ENCODE measurements at places on chromosomes 13 and 19.

GRCh38 chr13:85148009-85148408 lies 651.2 kb downstream of the SLITRK6 start:
- no peak for DNase-seq

DNA sequence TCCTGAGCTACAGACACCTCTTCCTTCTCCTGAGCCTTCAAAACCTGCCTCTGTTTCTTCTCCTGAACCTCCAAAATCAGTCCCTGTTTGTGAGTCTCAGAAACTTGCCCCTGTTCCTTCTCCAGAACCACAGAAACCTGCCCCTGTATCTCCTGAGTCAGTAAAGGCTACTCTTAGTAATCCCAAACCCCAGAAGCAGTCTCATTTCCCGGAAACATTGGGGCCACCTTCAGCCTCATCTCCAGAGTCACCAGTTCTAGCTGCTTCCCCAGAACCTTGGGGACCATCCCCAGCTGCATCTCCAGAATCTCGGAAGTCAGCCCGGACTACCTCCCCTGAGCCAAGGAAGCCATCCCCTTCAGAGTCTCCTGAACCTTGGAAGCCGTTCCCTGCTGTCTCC lies 10.0 kb downstream of the CHAMP1 start:
- no peak for DNase-seq

DNA sequence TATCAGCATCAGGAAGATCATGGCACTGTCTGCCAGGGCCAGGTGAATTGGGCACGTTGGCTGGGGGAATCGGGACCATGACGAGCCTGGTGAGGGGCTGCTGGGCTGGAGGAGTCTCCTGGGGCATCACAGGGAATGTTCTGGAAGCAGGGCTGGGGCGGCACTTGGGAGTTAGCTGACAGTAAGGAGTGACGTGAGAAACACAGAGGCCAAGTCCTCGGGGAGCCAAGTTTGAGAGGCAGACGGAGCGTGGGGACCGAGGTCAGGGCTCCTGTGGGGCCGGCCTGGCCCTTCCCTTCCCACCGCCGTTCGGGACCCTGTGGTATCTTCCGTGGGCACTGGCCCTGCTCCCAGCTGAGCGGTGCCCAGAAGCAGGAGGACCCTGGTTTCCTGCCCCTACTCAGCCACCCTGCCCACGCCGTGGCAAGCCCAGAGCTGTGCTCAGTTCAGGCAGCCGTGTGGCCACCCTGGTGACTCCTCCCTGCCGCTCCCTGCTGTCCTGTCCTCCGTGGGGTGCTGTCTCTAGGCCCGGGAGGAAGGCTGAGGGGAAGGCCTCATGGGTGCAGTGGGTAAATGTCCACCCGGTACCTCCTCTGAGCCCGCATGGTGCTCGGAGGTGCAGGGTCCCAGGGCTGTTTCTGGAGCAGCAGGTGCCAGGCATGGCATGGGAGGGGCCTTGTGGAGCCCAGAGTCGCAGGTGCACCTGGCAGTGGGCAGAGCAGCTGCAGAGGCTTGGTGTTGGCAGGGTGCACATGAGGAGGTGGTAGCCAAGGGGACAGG lies 25.2 kb downstream of the CRTC1 start:
- DNase-seq, result no peak

DNA sequence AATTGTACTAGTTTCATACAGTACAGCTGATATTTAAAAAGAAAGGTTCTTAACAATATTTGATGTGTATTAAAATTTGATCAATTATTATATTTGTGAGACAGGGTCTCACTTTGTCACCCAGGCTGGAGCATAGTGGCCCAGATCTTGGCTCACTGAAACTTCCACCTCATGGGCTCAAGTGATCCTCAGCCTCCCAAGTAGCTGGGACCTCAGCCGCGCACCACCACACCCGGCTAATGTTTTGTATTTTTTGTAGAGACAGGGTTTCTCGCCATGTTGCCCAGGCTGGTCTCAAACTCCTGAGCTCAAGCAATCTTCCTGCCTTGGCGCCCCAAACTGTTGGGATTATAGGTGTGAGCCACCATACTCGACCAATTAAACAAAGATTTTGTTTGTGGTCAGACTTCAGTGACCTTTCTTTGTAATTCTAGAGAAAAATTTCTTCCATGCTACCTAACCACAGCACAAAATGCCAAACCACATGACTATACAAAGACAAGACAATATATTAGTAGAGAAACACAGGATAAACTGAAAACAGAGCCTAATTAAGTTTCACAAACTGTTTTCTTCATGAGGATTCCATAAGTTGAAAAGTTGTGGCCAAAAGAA lies 59.6 kb downstream of the RBM26 start:
- DNase-seq, result no peak

DNA sequence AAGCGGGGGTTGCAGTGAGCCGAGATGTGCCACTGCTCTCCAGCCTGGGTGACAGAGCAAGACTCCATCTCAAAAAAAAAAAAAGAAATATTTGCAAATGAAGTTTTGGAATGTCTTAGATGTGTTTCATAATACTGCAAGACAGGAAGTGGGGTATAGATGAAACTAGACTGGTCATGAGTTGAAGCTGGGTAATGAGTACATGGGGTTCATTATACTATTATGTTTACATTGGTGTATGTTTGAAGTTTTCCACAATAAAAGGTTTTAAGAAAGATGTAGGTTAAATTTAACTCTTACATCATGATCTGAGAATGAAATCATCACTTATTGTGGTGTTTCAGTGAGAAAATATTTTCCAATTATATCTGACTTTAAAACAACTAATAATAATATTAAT lies 19.0 kb downstream of the FNDC3A start:
- DNase-seq, result no peak

DNA sequence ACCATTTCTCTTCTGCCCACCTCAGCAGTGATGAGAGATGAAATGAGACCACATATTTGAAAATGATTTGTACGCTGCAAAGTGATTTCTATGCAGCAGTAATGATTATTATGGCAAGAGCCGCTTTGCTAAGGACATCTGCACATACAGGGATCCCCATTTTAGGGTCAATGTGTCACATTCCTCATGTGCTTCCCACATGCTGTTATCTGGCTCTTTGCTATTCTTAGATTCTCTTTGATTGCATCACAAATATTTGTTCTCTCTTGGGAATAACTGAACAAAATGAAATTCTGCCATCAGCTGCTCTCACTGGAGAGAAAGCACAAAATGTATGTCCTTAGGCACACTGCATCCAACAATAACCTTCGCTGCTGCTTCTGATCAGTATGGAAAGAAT lies 209.5 kb upstream of the IPO5 start:
- no peak for DNase-seq

GRCh38 chr19:55654323-55654867 lies 440 bp upstream of the U2AF2 start:
- DNase-seq, result peak; percentile 99

GRCh38 chr19:57759096-57759495 lies 10.4 kb upstream of the ZNF586 start:
- no peak for DNase-seq

DNA sequence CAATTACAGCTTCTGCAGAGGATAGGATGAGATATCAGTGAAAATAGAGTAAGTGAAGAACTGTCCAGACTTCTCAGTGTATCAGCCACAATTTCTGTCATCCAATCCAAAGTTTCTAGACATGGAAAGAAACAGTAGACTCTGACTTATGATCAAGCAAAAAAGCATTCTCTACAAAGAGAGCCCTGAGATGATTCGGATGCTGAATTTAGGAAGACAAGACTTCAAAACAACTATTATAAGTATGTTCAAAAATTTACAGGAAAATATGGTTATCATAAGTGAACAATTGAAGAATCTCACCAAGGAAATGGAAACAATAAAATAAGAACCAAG lies 238.2 kb upstream of the IRS2 start:
- no peak for DNase-seq

DNA sequence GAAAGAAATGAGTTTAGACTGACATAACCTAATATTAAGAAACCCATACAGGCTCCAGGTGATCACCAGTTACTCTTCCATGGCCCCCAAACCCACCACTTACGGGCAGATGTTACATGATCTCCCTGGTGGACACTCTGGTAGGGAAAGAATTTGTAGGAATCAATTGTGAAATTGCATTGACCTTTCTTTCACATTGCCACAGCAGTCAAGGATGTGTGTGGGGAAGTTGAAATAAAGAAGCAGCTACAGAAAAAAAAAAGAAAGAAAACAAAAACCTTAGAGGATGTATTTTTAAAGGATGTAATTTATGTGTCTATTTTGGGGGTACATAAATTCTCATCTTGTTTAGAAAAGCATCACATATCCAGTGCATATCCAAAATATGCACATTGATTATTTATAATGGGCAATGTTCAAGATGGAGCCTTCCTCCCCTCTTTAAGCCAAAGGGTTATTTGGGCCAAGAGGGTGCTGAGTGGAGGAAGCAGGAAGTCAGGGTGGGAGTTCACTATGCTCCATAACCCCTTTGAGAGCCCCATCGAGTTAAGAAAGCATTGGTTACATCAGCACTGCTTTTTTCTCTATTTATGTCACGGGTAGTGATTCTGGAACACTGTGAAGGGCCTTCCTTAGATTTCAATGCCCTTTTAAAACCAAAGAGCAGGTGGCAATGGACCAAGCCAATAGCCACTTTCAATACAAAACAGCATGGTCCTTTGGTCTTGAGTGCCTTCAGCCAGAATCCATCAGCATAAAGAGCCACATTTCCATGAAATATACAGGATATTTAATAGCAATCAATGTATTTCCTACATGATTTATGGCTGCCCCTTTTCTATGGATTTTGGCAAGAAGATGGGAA lies 169.6 kb downstream of the LACC1 start:
- no peak for DNase-seq

DNA sequence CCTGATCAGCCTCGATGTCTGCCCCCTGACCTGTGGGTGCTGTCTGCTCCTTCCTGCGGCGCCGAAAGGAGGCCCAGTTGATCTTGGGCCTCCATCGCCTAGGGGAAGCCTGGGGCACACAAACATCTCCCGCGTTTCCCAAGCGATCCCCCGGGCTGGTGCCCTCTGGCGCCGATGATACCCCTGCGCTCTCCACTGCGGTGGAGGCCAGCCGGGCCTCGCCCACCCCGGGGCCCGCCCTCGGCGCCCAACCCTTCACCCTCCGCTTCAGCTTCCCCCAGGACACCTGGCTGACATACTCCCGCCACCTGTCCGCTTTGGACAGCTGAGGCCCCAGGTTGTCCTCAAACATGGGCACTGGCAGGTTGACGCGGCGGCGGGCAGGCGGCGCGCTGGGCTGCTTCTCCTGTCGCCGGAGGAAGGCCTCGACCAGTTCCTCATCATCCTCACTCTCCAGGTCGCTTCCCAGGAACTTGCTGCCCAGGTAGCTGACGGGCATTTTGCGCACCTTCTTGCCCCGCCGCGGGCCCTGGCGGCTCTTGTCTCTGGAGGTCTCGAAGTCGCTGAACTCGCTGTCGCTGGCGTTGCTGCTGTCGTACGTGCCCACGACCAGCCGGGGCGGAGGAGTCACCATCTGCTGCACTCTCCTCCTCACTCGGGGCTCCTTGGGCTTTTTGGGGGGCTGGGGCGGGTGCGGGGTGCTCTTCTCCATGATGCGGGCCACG lies 1.3 kb downstream of the CCDC8 start:
- DNase-seq, result no peak

GRCh38 chr13:26831336-26831908 lies 70.8 kb upstream of the GPR12 start:
- DNase-seq, result no peak

DNA sequence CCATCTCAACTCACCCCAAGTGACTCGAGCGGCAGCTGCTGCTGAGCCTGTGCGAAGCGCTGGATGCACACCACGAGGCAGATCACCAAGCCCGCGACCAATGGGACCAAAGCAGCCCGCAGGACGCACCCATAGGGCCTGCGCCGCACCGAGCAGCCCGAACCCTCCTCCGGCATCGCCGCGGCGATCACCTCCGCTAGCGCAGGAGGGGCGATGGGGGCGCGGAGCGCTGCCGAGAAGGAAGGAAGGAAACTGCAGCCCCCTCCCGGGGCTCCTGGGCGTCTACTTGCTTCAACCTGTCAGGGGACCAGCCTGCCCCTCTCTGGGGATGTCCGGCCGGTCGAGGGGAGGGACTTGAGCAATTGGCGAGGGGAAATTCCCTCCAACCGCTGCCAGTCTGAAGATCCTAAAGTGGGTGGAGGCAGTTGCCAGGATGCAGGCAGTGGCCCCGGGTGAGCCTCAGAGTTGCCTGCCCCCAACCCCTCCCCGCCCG lies at the start of gene CD70:
CD70 (minus strand) TSS at position 324 of the 493 bp plus-strand sequence; CDS start at position 176, 148 bp downstream.
- peak; percentile 51 for DNase-seq

DNA sequence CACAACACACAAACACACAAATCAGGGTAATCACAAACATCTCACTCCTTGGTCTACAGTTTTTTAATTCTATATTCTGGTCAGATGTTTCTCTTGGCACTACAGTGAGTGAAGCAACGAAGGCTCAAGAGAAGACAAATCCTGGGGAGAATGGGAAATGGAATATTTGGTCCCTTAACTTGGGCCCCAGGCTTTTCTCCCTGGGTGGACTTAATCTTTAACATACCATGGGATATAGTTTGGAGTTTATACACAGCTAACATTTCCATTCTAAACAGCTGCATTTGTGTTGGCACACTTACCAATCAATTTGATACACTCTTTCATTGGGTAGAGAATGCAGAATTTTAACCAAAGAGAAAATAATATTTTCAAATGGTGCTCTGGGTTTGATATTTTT lies 1132.6 kb upstream of the SLC10A2 start:
- no peak for DNase-seq

GRCh38 chr13:79602936-79603335 lies 122.0 kb downstream of the NDFIP2 start:
- DNase-seq, result no peak

DNA sequence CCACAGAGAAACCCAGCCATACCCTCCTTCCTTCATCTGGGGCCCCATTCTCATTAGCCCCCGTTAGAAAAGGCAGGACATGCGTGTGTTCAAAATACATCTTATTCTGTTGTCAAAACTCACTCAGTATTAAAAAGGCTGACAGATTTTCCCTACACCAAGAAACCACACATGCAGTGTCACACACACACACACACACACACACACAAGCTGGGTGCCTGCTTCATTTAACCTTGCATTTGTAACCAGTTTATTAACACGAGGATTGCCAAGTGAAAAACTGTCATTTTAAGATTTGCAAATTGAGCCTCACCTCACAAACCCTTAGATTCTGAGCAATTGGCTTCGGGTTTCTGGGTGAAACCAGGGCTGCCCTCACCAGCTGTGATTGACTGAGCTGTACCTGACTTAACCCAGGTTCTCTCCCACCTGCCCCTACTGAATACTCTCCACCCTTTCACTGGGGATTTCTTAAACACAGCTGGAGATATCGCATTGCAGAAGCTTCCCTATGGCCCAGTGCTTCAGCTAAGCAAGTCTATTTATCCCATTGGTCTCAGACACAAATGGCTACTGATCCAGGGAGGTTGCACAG lies 172.7 kb upstream of the ZNF507 start:
- no peak for DNase-seq

GRCh38 chr13:48500652-48501197 lies 32.2 kb downstream of the RCBTB2 start:
- peak; percentile 38 for DNase-seq

All from CD4-positive, alpha-beta T cell treated with Interleukin-4 for 4 hours (primary cell).